ENCODE measurements at places on chromosomes 3 and 15.

DNA sequence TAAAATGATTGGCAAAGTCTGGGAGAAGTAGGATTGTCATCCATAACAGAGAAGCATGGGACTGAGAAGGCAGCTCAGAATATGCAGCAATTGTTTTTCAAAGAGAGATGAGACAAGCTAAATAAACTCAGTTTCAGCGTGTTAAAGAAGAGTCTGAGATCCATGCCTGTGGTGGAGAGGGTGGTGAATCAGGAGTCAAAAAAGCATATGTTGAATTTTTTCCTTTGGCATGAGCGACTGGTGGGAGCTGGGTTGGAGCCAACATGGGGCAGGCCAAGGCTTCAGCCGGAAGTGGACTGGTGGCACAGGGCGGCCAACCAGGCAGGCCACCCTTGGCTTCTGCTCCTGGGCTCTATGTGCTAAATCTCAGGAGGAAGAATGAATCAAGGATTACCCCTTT is 102.0 kb downstream of the SST start:
- DNase-seq: no peak

- DNase-seq: no peak
These were observed 14.7 kb downstream of the PAK2 start for GRCh38 chr3:196754091-196754981.

DNA sequence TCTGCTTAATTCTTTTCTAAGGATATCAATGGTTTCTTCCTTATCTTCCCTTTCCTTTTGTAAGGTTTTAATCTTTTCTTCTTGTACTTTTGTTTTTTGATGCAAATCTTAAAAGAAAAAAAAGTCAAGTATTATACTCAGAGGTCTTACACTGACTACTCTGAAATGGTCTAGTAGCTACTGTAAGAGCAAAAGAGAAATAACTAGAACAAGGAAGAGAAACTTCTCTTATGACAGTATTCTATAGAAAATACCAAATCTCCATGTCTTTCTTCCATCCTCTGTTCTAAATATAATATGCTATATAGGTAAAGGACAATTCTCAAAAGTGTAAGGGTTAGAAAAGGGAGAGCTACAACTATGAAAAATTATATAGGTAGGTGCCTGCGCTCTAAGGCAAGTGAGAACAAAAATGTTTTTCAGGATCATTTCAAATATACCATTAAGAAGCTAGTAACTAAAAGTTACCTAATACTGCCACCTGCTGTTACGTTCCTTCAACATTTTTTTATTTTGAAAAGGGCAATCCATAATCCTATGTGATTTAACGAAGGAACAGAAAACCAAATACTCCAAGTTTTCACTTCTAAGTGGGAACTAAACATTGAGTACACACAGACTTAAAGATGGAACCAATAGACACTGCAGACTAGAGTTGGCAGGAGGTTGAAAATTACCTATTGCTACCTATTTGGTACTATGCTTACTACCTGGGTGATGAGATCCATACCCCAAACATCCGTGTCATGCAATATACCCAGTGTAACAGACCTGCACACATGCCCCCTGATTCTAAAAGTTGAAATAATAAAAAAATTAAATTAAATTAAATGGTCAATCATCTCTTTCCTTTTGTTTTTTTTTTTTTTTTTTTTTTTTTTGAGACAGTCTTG is 36.7 kb downstream of the CIP2A start:
- no peak for DNase-seq

DNA sequence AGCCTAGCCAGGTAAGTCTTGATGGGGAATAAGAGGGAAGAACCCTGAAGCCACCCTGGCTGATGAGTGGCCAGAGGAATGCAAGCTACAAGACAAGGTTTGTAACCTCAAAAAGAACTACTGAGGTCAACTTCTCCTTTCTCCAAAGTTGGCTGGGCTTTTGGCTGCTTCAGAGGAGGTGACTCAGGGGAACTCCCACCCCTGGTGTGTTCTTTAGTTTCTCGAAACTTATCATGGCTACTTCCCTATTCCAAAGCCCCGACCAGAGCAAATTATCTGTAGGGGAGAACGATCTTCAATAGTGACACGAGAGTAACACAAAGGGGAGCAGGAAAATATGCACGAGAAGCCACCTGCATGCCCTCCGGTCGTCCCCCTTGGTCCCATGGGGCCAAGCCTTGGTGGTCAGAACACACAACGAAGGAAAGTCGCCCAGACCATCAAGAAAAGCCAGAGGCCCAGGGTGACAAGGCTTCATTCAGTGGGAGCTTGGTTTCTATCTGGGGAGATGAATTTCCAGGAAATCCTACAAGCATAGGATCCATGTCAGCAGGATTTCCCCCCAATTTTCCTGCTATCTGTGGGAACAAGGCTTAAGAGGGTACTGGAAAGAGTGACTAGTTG is 6.5 kb upstream of the BCL2A1 start:
- no peak for DNase-seq

DNA sequence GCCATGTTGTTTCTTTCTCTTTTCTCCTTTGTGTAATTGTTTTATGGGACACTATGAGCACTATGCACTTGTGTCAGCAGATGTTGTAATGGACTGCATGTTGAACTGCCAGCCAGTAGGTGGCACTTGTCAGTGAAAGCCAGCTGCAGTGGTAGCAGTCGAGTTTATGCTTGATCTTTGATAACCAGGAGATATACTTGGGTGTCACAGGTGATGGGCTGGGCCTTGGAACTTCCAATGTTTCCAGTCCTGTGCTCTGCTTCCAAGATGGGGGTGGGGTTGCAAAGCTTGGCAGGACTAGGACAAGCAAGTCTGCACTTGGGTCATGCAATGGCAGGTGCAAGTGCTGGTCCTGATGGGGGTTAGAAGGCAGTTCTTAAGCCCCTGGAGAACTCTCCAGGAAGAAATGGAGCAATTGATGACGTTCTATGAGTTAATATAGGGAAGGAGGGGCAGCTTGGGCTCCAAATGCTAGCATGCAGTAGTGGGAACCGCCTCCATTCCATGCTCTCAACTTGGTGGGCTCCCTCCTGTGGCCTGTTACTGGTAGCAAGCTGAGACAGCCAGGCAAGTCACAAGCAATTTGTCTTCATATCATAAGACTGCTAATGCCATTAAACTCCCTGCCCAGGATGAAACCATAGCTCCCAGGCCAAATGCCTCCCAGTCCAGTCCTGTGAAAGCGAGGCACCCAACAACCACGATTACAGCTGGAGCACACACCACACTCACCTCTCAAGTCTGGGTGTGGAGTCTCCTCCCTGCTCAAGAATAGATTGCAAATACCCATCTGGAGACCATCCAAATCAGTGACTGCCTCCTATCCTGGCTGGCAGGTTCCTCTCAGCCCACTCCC is 287.2 kb downstream of the CGGBP1 start:
- no peak for DNase-seq

GRCh38 chr3:143697975-143698374 is 150.3 kb downstream of the SLC9A9 start:
- no peak for DNase-seq

DNA sequence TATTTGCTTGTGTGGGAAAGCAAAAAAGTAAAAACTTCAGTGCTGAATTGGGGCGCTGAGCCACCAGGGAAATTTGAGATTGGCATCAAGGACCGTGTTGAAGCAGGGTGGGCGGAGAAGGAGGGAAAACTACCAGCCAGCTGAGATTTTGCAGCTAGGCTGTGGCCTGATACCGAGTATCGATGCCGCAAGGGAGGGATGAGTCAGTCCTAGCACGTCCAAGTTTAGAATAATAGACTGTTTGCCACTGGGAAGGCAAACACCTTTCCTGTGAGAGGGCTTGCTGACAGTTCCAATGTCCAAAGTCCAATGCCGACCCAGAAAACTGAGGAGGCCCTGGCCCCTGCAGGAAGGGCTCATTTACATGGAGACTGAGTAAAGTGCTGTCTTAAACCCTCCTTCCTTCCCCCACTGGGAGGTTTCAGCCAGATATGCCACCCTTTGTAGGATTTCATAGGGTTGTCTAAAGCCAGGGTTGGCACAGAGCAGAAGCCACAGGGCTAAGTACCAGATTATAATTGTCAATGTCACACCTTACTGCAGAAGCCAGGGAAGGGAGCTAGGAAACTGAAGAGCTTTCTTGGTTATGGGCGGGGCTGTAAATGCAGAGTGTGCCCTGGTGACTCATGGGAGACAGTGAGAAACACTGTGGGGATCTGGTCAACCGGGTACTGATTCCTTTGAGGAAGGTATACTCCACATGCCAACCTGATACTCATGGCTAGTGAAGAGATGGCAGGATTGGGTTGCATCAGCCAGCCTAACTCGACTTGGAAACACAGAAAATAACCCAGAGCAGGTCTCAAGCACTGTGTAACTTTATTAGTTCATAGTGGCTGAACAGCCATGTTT is 28.4 kb upstream of the PIK3CB start:
- DNase-seq: no peak

DNA sequence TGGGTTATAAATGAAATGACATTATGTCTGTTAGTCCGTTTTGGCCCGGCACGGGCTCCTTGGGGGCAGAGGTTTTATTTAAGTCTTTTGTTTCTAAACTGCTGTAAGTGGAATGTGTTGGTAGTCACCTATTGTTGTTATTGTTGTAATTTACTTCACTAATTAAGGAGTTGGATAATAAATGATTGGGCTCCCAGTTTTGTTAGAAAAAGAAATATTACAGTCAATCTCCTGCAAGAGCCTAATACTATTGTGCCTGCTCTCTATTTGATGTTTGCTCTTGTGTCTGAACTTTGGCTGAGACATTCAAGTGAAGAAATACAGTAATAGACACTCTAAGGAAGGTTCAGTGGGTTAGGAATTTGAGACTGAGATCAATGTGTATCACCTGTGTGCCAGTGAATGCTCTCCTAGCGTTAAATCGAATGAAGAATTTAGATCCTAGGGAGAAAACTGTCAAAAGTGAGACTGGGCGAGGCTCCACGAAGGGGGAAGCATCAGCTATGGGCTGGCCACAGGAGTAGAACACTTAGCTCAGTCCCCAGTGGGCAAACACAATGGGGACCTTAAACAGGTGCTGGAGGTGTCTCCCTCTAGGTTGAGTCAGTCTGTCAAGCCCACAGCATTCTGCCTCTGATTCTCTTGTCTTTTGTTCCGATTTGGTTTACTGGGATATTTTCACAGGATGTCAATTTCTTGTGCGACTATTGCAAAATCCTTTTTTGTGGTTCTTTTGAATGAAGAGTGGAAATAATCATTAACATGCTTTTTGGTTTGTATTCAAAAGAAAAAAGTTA is 1.2 kb downstream of the ROBO2 start:
- no peak for DNase-seq

Data from activated T-helper 1 cell treated with anti-CD3 and anti-CD28 coated beads, Interleukin-2, amount 50 U/mL, for 16 hours (primary cell).